ENCODE measurements at places on chromosomes 13 and 19.

DNA sequence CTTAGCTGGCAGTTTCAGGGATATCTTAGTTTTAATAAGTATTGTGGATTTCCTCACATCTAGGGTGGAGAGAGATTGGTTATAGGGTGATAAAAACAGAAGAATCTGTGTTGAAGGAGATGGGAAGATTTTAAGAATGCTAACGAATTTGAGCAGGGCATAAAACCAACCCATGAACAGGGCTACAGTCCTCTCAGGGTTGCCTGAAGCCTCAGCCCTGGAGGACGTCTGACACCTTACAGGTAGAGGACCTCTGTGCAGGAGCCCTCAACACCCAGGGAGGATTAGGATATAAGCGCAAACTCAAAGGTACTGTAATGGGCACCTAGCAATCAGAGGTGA, 461 bp upstream of the WASF3 start:
- no peak for DNase-seq

DNA sequence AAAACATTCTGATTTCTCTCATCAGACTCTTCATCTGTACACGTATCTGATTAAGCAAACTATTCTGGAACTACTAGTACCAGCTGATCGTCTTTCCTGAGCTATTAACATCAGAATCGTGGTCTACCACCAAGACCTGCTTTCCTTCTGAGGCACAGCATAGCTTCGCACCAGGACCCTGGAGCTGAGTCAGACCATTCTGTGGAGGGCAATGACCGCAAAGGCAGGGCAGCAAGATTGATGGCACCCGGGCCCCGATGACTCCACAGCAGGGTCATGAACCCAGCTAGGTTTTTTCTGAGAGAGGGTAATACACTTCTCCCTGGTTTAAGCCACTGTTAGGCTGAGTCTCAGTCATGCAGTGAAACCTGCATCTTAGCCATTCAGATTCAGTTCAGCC, 158.7 kb upstream of the GPR12 start:
- no peak for DNase-seq

- no peak for DNase-seq
Measured at GRCh38 chr13:35367586-35367985, 108.9 kb downstream of the MAB21L1 start.

DNA sequence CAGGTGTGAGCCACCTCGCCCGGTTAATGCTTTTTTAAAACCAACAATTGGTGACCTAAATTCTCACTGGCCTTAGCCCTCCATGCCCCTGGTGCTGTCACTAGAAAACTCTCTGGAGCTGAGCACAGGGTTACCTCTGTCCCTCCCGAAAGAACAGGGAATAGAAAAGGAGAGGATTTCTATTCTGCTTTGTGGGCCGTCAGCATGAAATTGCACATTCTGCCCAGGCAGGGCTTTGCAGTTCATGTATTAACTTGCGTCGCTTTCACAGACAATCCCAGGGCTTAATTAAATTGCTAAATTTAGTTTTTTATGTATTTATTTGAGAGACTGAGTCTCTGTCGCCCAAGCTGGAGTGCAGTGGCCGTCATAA, 583 bp upstream of the ZNF480 start:
- peak; percentile 22 for DNase-seq

GRCh38 chr13:40928980-40929379, 90.1 kb downstream of the ELF1 start:
- DNase-seq: no peak

DNA sequence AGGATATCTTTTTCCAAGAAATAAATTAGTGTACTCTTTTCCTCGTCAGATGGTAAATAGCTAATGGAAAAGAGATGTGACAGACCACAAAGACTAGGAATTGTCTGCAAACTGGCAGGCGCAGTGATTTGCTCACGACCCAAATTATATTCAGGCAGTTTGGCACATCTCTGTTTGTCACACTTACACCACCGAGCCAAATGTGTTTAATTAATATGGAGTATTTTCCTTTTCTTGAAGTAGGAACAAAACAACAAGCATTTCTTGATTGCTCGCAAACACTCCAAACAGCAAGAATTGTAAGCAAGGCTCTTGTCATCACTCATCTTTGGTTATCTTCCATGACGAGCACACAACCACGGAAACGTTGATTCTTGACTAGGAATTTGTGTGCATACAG, 884.2 kb downstream of the PCDH9 start:
- DNase-seq: no peak

DNA sequence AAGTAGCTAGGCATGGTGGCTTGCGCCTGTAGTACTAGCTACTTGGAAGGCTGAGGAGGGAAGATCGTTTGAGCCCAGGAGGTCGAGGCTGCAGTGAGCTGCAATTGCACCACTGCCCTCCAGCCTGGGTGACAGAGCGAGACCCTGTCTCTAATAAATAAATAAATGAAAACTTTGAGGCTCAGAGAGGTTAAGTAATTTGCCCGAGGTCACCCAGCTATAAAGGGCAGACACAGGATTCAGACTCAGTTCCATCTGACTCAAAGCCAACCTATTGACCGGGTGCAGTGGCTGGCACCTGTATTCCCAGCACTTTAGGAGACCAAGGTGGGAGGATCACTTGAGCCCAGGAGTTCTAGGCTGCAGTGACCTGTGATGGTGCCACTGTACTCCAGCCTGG, 7.4 kb upstream of the OLFM2 start:
- no peak for DNase-seq

- DNase-seq: no peak
Measured at GRCh38 chr19:36999313-36999712, 78.9 kb upstream of the ZNF420 start.

Data from GM03348 (cell line).